Amniotic epithelial cell (primary cell): ENCODE measurements at places on chromosomes 11 and 22.

- DNase-seq, result no peak
Observed at GRCh38 chr11:24965748-24966147, 468.9 kb downstream of the LUZP2 start.

DNA sequence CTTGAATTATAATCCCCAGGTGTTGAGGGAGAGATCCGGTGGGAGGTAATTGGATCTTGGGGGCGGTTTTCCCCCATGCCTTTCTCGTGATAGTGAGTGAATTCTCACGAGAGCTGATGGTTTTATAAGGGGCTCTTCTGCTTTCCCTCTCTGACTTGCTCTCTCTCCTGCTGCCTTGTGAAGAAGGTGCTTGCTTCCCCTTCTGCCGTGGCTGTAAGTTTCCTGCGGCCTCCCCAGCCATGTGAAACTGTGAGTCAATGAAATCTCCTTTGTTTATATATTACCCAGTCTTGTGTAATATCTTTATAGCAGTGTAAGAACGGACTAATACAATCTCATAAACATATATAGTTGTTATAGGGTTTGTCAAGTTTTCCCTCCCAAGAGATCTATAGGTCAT, 32.8 kb downstream of the KCNE3 start:
- DNase-seq, result no peak

- no peak for DNase-seq
Observed at GRCh38 chr11:112836256-112836602, 125.0 kb upstream of the NCAM1 start.

DNA sequence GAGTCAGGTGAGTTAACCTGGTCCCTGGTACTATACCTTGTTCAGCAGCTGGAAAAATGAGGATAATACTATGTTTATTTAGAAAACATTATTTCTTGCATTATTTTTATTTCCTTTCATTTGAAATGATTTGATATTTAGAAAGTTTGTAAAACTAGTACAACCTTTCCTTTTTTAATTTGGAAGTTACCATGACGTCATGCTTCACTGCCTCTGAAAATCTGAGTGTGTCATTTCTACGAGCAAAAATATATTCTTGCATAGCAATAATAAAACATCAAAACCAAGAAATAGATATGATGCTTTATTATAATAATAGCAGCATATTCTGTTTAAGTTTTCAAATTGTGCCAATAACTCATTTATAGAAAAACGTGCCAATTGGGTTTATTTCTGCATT, 1445.0 kb upstream of the RAG2 start:
- no peak for DNase-seq

DNA sequence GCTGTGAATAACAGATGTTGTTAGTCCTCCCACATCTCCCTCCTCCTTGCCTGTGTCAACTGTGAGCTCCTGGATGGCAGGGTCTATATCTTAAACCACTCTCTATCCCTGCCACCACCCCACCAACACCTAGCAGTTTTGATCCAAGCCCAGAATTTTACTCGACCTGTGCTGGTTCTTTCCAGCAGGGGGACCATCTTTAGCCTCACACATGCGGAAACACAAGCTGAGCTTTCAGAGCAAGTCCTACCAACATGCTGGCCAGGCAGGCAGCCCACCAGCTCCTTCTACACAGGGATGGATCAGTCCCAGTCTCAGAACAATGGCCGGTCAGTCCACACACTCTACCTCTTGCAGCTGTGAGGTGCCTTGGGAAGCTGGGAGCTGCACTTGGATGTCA, 231.5 kb downstream of the NXPE2 start:
- DNase-seq, result no peak

- no peak for DNase-seq
Observed at GRCh38 chr22:20583471-20583922, 76.1 kb downstream of the MED15 start.

DNA sequence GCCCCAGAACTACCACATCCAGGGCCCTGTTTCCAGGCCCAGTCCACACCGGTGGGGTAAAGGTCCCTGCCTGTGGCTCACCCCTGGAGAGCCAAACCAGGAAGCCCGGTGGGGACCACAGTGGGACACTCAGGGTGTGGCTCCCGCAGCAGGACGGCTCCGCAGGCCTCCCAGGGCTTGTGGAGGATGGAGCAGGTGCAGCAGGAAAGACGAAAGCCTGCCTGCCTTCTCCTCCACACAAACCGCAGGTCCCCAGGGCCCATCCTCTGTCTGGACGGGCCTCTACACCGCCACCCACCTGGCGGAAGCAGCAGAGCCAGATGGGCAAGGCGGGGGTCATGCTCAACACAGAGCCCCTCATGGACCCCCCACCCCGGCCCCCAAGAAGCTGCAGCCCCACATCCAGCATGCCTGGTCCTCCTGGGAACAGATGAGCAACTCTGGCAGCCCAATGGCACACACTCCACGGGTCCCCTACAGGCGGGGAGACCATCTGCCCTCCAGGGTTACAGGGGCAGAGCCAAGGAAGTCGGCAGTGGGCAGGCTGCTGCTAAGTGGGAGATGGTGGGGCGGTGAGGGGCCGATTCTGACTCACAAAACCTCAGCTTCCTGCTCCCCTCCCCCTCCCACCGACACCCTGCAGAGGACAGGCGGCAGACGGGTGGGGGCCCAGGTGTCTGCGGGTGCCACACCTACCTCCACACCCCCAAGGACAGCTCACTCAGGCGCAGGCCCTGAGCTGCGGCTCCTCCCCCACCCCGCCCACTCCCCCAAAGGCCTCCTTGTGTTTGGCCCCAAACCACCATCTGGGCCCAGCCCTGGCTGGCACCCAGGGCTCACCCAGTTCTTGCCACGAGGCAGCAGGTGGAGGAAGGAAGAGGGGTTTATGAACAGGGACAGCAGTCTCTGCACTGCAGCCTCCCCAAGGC, 5.2 kb downstream of the SBF1 start:
- peak; percentile 32 for DNase-seq

DNA sequence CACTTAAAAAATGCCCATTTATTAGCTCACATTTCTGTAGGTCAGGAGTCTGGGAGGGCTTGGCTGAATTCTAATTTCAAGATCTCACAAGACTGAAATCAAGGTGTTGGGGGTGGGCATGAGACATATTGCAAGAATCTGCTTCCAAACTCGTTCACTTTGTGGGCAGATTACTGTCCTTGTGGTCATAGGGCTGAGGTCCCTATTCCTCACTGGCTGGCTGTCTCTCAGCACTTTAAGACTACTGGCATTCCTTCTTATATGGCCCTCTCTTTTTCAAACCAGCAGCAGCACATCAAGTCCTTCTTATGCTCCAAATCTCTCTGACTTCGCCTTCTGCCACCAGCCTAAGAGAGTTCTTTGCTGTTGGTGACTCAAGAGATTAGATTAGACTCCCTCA, 27.8 kb upstream of the MYOD1 start:
- DNase-seq, result no peak

- DNase-seq, result peak; percentile 56
Observed at GRCh38 chr11:124174001-124174583, 9.1 kb upstream of the OR10D3 start.

- peak; percentile 65 for DNase-seq
Observed at GRCh38 chr11:35525501-35526175, at the start of gene PAMR1. Gene PAMR1, minus strand, starts transcription at chr11:35525616. Its CDS starts 31 bp downstream, at chr11:35525585.

DNA sequence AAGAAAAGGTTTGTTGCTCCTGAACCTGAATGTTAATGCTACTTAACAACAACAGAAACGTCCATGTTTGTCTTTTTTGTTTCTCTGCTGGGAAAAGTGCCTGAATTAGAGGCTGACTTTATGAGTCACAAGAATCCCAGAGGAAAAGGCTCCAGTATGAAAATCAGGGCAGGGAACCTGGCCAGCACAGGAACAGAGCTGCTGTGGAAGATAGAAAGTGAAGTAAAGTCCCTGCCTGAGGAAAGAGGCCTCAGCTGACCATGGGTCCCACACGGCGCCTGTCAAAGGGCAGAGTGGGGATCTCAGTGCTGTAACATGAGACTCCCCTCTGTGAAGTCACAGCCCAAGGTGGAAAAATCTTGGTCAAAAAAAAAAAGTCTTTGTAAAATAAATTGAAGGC, 632.3 kb upstream of the CCDC90B start:
- DNase-seq, result no peak
